ENCODE measurements at places on chromosomes 5 and 9.

DNA sequence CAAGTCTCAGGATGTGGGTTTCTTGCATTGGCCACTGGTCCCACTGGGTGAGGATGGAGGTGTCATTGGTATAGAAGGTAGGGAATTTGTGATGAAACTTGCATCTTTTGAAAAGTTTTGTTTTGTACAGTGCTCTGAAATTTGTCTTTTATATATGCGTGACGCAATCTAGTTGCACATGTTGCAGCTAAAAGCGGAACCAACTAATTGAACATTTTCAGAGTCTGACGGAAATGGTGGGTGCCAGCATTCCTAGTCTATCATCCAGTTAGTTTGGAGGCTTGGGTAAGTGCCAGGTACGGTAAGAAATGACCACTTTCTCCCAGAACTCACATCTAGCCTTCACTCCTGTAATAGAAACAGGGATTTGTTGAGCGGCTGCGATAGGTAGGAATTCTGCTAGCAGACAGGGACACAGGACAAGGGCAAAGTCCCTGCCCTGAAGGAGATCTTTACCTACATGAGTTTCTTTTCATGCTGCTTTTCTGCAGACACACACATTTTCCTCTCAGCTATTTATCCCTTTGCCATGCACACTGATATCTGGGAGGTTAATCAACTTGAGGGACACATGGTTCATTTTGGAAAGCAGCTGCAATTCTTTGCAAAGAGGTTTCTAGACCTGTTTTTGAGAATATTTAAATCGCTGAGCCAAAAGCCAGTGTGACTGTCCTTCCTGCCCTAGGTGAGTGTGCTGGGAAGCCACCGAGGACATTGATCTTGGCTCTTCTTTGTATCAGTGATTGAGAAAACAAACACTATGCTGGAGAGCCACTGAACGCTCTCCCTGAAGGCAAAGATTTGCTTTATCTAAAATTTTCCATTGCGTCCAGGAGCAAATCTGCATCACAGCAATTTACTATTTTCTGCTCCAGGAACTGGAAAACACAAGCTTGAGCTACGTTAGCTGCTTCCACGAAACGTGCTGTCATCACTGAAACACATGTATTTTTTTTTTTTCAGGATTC lies 89.7 kb downstream of the DAP start:
- no peak for DNase-seq

- DNase-seq = no peak
These were observed 25.7 kb upstream of the FAM81B start for GRCh38 chr5:95365302-95366095.

DNA sequence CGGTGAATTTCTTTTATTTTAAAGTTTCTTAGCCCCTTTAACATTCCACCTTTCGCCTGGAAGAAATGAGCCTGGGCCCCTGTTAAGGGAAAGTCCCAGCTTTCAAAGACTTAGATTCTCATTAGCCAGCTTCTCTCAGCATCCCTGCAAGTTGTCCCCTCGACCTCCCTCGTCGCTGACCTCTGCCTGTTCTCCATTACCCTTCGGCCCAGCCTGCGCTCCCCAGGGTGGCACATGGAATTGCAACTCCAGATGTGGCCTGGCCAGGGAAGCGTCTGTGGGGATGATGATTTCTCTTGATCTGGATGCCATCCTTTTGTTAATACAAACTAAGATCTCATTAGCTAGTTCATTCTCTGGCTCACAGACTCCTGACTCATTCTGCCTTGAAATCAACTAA lies 43.4 kb upstream of the FANCC start:
- no peak for DNase-seq

DNA sequence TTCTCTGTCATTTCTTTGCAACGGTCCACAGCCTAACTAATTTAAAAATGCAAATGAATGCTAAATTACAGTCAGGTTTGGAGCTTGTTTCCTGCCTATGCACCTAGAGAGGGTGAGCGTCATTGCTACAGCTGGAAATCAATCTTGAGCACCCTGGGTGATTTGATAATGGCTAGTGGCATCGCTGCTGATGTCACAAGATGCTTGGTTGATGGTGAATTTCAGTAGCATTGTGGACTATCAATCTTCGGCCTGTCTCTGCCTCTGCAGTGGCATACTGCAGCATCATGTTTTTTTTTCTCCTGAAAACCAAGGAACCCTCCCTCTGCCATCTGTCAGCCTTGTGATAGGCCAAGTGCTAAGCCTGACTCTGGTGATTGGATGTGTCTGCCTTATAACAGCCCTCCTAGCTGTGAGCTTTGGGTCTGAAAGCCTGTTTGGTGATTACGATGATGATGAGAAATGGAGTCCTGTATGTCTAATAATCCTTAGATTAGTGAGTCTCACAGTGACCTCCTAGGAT lies 75.3 kb downstream of the NMUR2 start:
- DNase-seq = no peak

GRCh38 chr5:31846934-31847333 lies 208.0 kb downstream of the PDZD2 start:
- DNase-seq = no peak

DNA sequence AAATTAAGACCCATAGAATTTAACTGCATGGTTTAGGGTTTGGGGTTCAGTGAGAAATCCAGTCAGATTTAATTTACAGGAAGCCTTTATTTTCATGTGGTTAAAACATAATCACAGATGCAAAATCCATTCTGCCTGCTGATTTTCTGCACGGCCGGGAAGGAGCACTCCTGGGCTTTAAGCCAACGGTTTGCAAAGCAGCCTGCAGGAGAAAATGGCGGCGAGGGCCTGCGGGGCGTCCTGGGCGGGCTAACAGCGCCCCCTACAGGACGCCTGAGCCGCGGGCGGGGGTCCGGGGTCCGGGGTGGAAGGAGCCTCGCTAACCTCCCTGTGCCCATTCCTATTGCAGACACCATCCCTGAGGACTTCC lies 47.6 kb downstream of the THBS4 start:
- DNase-seq = no peak

DNA sequence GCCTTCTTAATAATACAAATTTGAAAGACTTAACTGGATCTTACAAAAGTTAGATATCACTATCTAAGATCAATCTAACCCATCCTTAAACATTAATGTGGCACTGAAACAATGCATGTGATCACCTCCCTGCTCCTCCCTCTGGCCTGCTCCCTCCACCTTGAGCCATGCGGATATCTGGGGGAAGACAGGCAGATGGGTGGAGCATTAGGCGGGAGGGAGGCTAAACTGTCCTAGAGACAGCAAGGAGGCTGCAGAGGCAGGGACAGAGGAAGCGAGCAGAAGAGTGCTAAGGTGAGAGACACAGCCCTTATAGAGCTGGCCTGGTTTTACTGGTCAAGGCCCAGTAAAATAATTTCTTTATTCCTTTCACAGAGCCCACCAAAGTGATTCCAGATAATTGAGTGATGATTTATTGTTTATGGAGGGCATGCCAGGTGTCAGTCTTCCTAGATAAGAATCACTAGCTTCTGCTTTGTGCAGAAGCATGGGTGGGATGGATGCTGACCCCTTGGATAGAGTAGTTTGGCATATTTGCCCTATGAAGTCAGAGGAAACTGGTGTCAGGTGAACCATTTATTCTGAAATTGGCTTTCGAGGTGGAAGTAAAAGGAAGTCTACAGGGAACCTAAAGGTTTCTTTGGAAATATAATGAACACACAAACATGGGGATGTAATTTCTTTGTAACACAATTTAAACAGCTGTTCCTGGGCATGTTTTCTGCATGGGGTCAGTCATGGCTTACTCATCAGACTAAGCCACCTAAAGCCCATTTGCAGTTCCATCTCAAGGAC lies 188.3 kb downstream of the GNAQ start:
- no peak for DNase-seq

DNA sequence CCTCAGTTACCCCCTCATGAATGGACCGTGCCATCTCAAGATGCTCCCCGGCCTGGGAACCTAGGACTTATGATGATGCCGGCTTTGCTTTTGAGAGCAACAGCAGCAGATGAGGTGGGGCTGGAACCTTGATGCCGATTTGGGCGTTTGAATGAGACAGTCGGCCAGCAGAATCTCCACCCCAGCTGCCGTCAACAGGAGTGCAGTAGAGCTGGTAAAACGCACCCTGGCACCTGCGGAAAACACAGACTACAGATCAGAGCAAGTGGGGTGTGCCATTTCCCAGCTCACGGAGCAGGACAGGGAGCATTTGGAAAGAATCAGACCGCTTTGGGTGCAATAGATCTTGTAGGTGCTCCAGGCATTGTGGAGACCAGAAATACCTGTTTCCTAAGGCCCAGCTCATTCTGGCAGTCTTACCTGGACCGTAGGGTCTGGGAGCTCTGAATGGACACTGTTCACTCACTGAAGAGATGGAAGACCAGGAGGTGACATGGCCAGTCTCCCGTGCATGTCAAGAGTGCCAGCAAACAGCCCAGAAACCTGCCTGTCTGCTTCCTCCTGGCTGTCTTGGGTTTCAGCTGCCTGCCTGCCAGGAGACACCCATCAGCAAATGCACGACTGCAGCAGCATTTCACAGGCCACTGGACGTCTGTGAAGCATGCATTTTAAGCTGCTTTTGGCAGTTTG lies 317.7 kb upstream of the IRX4 start:
- no peak for DNase-seq

- DNase-seq = no peak
These were observed 1.6 kb downstream of the ECM2 start for GRCh38 chr9:92534204-92534603.

DNA sequence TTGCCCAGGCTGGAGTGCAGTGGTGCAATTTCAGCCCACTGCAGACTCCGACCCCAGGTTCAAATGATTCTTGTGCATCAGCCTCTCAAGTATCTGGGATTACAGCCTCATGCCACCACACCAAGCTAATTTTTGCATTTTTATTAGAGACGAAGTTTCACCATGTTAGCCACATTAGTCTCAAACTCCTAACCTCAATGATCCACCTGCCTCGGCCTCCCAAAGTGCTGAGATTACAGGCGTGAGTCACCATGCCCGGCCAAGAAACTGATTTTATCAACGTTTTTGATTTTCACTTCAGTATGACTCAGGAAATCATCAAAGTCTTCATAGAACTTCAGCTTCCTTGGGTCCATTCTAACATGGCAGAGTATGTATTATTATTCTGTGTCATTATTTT lies 125.4 kb downstream of the GABRG2 start:
- DNase-seq = no peak

DNA sequence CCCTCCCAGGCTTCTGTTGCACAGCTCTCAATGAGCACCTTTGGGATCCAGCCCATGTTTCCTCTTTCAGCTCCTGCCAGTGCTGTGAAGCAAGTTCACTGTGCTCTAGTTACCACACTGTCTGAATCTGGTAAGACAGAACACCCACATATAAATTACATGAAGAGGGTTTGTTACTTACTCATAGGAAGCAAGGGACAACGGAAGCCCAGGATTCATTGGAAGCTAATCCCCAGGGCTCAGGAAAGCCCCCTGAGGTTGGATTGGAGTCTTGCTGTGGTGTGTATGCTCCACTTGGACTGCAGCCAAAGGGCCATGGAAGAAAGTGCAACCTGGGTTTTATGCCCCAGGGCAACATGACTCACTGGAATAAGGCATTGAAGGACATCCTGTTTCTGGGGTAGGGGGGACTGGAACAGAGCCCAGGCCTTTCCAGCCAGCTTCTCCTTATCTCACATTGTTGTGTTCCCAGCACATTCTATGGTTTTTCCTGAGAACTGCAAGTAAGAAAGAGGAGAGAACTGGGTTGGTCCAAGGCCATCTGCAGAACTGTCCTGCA lies 15.6 kb upstream of the CLK4 start:
- no peak for DNase-seq

- DNase-seq = no peak
These were observed 299.3 kb downstream of the ANXA1 start for GRCh38 chr9:73451003-73451402.

DNA sequence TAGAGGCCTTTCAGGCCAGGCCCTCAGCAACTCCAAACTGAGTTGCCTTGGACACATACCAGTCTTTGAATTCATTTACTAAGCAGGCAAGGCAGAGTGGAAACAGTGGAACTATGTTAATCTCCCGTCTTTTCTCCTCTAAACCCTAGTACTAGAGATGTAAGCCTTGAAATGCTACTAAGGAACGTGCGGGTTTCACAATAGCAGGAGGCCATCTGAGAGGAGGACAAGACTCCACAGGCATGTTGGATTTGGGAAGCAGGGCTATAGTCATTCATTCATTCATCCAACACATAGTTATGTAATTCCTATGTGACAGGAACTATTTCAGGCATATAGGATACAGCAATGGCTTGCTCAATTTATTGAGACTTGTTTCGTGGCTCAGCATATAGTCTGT lies 3.3 kb upstream of the OCLN start:
- no peak for DNase-seq

GRCh38 chr9:116300360-116300870 lies 146.8 kb downstream of the PAPPA start:
- DNase-seq = no peak

DNA sequence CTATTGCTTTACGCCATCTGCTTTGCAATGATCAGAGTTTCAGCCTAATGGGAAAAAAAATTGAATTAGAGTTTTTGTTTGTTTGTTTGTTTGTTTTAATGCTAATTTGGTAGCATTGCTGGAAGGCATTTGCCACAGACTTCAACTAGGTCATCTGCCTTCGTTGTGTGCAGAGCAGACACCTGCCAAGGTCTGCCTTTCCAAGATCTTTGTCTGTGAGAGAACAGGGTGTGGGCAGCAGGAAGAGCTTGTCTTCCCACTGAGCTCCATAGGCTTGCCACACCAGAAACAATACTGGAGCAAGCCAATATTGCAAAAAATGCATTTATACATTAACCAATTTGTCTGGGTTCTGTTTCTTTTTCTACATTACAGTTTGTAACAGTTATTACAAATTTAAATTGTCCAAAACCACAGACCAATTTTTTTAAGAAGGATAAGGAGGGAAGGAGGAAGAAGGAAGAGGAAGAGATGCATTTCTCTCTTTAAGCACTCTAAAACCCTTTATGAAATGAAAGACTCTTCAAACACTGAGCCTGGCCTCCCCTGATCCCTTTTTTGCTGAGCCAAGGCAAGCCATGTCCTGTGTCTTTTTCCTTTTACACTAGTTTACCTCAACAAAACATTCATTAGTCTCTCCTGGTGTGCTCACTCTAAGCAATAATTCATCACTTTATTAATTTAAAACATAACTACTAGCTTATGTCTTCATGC lies 210.5 kb downstream of the SNX18 start:
- no peak for DNase-seq

DNA sequence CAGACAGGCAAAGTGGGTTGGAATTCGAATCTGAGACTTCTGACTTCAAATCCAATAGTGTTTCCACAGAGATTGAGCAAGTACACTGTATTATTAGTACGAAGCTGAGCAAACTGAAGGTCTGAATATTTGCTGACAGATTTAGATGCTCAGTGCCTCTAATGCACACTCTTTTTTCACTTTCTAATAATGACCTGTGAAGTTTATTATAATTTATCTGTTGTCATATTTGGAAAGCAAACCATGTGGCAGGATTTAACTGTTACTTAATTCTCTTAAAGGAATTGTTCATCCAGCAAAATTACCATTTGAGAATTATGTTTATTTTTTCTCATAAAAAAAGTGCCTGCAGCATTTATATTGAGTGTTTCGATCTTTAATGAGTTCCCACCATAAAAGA lies 277.3 kb downstream of the DMRT2 start:
- DNase-seq = no peak

GRCh38 chr9:107681988-107682387 lies 192.4 kb upstream of the KLF4 start:
- no peak for DNase-seq

- DNase-seq = no peak
These were observed 25.8 kb downstream of the DBH start for GRCh38 chr9:133661846-133662540.
